ENCODE measurements at places on chromosomes 7 and 10. TPM values are rescaled to one million over a fixed set of nuclear protein-coding genes. Genes with fewer than 3 reads are reported as not detected.

GRCh38 chr7:73786588-73786987 lies 16.5 kb upstream of the CLDN3 start:
- DNase-seq, result no peak

GRCh38 chr7:68078157-68078710 lies 1081.6 kb downstream of the TYW1 start:
- no peak for DNase-seq

GBX1 gene
- total RNA-seq, result 0.16 TPM

EBF3 gene
- total RNA-seq, result not detected

DNA sequence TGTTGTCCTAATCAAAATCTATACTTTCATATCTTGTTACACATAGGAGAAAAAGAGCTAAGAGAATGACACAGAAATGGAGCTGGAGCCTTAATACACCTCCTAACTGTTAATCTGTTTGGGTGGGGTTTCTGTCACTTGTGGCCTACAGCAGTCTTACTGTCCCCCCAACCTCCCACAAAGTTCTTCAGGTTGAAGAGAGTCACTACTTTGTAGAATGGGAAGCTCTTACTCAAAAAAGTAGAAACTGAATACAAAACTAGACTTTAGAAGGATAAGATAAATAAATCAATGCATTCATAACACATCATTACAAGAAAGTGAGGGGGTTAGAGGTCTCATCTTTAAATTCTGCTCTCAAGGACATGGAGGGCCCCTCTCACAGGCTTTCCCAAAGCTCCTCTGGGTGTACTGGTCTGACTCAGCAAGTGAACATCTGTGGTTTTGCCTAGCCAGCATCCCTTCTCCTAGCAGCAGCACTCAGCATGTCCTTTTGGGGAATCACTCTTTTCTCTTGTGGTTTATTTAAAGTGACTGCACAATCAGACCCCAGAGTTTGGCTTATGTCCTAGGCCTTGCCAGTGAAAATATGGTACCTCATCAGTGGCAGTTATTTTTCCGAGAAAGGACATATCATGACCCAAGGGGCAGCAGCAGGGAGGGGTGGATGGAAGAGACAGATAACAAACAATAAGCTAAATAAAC lies 2.0 kb upstream of the BLVRA start:
- DNase-seq, result peak; percentile 38

GIMAP7 gene
- total RNA-seq, result 34.5 TPM

GRCh38 chr7:27185854-27186667 lies 1.0 kb upstream of the HOXA11 start:
- DNase-seq, result no peak
